ENCODE measurements at places on chromosomes 12 and 14. TPM values are rescaled to one million over a fixed set of nuclear protein-coding genes. Genes with fewer than 3 reads are reported as not detected.

Gene CLEC1A
- total RNA-seq: 3.0 TPM

Gene KRT75
- not detected for total RNA-seq

Gene P2RX2
- not detected for total RNA-seq

Gene CISTR
- total RNA-seq: not detected

Gene RNF212B
- 1.2 TPM for total RNA-seq

Gene MNAT1
- total RNA-seq: 60.9 TPM

Gene TSHR
- 0.08 TPM for total RNA-seq

Gene PRB3
- total RNA-seq: not detected

Gene TAS2R46
- 2.9 TPM for total RNA-seq

Gene ZCRB1
- total RNA-seq: 25.6 TPM

Gene RPL10L
- total RNA-seq: not detected

Data from hepatocyte (in vitro differentiated cells).